MG63 (cell line): ENCODE measurements at places on chromosomes 1 and 21. TPM values are rescaled to one million over a fixed set of nuclear protein-coding genes. Genes with fewer than 3 reads are reported as not detected.

DNA sequence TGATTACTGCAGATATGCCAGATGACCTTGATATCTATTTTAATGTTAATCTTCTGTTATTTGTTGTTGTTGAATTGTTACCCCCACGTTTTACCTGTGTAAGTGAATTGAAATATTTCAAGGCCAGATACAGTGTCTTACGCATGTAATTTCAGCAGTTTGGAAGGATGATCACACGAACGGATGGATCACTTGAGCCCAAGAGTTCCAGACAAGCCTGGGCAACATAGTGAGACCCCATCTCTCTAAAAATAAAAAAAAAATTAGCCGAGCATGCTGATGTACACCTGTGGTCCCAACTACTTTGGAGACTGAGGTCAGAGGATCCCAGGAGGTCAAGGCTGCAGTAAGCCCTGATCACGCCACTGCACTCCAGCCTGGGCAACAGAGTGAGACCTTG, 32.2 kb downstream of the SDCCAG8 start:
- no peak for DNase-seq

DNA sequence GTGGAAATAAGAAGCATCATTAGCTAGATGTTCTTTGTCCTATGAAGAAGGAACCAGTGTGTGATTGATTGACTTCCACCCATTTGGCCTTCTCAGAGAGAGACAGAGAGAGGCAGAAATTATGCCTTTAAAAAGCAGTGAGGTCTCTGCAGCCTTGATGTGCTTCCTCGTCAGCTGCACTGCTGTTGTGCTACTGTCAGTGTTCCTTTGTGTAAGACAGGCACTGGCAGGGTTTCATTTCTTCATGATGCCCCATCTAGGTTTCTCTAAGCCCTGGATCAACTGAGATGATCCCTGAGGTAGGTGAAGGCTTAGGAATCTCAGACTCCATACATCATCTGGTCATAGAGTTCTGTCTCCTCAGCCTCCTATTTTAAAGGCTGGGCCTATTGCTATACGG, 34.9 kb downstream of the GPR3 start:
- no peak for DNase-seq

DNA sequence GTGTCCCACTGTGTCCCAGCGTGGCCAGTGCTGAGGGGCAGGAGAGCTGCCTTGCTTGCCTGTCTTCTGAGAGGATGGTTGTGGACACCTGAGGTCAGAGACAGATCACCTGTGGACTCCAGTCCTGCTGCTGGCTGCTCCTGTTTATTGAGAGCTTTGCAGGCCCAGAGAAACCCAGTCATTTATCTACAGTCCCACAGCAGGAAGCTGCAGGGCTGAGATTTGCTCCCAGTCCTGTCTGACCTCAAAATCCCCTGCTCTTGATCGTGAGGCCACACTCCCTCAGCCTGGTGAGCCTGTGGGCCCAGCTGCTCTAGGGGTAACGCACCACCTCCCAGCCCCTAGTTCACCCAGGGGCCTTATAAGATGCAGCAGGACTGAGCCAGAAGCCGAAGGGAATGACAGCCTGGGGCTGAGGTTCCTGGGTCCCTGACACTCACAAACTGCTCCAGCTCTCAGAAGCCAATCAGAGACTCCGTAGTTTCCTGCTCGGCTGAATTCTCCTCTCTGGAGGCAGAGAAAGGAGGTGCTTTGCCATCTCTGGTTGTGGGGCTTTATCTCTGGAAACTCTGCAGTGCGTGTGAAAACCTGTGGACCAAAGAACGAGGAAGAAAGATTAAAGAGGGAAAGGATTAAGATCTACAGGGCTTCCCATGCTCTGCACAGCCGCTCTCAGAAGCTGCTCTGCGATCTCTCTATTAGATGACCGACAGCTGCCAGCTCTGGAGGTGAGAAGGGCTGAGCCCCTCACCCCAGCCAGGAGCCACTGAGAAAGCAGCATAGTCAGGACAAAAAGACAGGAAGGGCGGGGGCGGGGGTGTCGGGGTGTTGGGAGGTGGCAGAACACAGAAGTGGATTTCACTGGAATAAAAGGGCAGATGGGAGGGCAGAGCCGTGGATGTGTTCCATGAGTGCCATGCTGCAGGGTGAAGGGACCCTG, 39.1 kb downstream of the UBIAD1 start:
- no peak for DNase-seq

GRCh38 chr1:41086921-41087320, 65.4 kb upstream of the SLFNL1 start:
- no peak for DNase-seq

- DNase-seq = no peak
Observed at GRCh38 chr1:230276401-230276800, 149.7 kb downstream of the PGBD5 start.

The RHCE gene
- total RNA-seq = 0.36 TPM in 1 of 2 replicates, not detected in the other

DNA sequence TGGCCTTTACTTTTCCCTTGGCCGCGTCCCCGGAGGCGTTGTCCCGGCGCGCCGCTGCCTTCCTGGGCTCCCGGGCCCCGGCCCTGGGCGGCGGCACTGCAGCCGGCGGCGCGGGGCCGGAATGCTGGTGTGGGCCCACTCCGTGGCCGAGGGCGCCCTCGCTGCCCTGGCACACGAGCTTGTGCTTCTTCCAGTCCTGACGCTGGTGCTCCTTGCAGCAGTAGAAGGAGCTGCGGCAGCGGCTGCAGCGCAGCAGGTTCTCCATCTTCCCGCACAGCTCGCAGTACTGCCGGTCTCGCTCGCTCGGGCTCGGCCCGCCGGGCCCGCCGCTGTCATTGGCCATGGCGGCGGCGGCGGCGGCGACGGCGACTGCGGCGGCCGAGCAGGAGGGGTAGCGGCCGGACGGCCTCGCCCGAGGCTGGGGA, 529 bp downstream of the EGLN1 start:
- peak; percentile 55 for DNase-seq

- DNase-seq = no peak
Observed at GRCh38 chr1:40394491-40395172, 21.1 kb downstream of the SMAP2 start.

The CHODL gene
- total RNA-seq = 7.6 and 8.3 TPM in 2 replicates

GRCh38 chr1:181083842-181084605, 4.5 kb upstream of the IER5 start:
- peak; percentile 47 for DNase-seq

DNA sequence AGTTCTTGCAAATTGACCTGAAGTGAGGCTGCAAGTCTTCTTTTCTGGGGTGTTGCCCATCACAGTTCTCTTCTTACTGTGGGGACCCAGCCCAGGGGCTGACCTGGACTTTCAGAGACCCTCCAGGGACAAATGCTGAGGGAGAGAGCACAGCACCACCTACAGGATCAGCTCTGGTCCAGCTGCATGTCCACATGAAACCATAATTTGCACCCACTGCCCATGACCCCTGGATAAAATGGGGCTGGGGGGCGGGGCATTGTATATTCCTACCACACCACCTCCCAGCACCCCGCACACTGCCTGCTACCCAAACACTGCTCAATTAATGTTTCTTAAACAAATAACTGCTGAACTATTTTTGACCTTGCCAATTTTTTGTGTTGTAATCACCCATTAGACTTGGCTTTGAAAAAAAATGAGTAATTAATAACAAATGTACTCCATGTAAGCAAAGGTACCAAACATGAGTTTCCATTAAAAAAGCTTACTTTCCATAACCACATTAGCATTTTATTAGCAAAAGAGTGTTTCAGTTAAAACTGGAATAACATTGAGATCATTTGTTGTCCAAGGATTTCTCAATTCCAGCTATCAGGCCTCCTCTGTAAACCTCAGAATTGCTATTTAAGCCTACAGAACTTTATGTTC, 168.0 kb upstream of the RAB4A start:
- DNase-seq = no peak

DNA sequence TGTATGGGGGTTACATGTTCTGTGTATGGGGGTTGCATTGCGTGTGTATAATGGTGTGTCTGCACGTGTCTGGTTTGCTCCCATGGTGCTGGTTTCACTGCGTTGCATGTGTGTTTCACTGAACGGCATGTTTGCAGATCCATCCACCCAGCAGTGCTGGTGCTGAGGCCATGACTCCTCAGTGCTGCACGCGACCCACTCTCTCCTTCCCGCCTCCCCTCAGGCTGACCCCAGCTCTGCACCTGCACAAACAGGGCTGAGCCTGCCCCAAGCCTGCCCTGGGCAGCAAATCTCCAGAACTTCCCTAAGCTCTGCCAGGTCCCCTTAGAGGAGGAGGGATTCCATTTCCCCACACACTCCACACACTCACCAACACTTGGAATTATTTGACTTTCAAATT, 18.7 kb downstream of the ACTRT2 start:
- no peak for DNase-seq

GRCh38 chr1:11957398-11957797, 22.8 kb upstream of the MFN2 start:
- DNase-seq = no peak

GRCh38 chr1:82950606-82951200, 1048.2 kb downstream of the TTLL7 start:
- no peak for DNase-seq

The MAN1C1 gene
- total RNA-seq = 0.26 TPM in 1 of 2 replicates, not detected in the other

DNA sequence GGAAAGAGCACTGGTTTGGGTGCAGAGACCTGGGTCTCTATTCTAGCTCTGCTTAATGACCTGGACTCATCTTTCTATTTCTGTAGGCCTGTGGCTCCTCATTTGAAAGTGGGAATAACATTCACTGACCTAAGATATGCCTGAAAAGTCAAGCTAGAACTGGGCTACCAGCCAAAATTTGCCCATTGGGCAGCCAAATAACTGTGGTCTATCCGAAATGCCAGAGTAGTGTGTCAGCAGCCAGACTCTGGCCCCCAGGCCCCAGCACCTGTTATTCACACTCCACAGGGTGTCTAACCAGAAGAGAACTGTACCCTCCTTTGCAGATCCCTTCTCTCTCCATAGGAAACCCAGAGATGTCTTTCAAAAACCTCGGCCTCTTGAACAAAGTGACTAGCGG, 12.6 kb downstream of the DAB1 start:
- DNase-seq = peak; percentile 68

GRCh38 chr21:41667136-41667535, 99.7 kb downstream of the RIPK4 start:
- no peak for DNase-seq

The ILDR2 gene
- total RNA-seq = not detected in 2 replicates

The IL12RB2 gene
- not detected in 2 replicates for total RNA-seq

The CCDC190 gene
- total RNA-seq = not detected in 2 replicates

The FMO1 gene
- total RNA-seq = not detected in 2 replicates

GRCh38 chr1:25562101-25562927, 18.9 kb downstream of the LDLRAP1 start:
- DNase-seq = no peak

GRCh38 chr21:36747815-36748383, 49.0 kb downstream of the SIM2 start:
- no peak for DNase-seq

DNA sequence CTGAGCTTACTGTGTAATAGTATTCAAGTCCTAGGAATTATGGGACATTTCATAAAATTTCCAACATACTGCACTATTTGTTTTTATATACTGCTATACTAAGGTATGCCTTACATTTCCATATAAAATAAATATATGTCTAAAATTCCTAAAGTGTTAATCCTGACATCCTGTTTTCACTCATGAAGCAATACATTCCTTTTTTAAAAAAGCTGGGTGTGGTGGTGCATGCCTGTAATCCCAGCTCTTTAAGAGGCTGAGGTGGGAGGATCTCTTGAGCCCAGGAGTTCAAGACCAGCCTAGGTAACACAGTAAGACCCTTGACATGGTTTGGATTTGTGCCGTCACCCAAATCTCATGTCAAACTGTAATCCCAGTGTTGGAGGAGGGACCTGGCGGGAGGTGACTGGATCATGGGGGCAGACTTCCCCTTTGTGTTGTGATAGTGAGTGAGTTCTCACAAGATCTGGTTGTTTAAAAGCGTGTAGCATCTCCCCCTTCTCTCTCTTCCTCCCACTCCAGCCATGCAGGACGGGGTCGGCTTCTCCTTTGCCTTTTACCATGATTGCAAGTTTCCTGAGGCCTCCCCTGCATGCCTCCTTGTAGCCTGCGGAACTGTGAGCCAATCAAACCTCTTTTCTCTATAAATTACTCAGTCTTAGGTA, 5.8 kb downstream of the CDC42BPA start:
- DNase-seq = no peak

DNA sequence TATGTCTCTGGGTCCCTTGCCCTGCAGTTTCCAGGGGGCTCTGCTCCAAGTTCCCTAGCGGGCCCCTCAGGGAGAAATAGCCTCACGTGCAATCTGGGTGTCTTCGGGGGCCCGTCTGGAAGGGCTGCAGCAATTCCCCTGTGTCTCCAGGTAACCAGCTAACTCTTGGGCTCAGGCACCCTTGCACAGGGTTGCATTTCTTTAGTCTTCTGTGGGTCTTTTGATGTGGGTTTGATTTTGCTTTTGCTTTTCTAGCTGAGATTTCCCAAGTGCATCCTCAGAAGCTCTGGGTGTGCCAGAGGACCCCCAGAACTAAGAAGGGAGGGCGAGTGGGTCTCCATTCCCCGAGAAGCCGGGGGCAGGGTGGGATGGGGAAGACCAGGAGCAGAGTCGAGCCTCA, 75.7 kb downstream of the SPSB1 start:
- no peak for DNase-seq

DNA sequence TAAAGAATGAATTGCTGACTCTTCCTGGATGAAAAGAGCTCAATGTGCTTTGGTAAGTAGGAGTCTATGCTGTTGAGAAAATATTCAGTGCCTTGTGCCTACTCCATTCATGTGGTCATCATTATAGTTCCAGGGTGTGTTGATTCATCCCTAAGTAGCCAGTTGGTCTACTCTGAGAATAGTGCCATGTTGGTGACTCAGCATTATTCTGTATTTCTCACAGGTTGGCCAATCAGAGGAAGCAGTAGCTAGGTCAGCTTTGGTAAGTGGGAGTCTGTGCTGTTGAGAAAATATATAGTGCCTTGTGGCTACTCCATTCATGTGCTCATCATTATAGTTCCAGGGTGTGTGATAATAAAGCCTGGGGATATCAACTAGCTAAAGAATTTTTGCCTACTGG, 397.3 kb downstream of the AGBL4 start:
- no peak for DNase-seq

The KCNJ15 gene
- not detected in 2 replicates for total RNA-seq

DNA sequence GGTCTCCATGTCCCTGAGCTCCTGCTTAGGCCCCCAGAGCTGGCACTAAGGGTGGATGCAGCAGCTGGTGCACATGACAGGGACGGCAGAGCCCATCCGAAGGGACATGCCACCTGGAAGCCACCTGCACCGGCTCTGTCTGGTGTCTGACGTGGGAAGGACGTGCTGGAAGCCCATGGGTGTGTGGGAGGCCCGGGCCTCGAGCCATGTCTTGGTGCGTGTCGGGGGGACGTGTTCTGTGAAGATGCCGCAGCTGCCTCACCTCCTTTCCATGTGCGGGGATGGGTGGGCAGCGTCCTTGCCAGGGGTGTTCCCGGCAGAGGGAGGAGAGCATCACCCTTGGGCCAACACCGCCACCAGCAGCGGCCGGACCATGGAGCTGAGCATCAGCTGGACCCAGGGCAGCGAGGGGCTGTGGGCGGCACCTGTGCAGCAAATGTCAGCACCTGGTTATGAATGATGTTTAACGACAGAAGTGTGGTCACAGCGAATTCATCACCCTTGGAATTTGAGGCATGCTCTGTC, 15.5 kb upstream of the POFUT2 start:
- DNase-seq = no peak
